ENCODE measurements at places on chromosomes 7 and 10. TPM values are rescaled to one million over a fixed set of nuclear protein-coding genes. Genes with fewer than 3 reads are reported as not detected.

The SYT15B gene
- 0.11 TPM for total RNA-seq

The CAV2 gene
- 0.24 TPM for total RNA-seq

- no peak for DNase-seq
Observed at GRCh38 chr7:50851891-50852290, 69.2 kb upstream of the GRB10 start.

The NANOS1 gene
- total RNA-seq, result 0.11 TPM

The MRLN gene
- 0.38 TPM for total RNA-seq

GRCh38 chr10:32684291-32684690 lies 238.4 kb downstream of the CCDC7 start:
- DNase-seq, result no peak

The SPDYE1 gene
- total RNA-seq, result not detected

The ZNF746 gene
- 24.6 TPM for total RNA-seq

DNA sequence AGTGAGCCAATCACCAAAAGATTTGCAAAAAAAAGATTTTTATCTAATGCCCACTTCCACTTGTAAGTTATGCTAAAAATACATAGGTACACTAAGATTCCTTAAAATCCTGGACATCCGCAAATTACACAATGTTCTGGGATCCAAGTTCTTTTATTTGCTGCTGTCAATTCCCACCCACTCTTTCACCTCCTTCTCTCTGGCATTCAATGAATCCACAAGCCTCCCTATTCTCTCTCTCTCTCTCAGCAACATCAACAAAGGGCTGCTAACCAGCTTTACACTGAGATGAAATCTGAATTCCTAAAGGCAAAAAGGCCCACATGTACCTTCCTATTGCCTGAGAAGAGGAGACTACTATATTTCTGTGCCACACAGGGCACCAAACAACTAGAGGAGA lies 99.9 kb downstream of the ARMH3 start:
- DNase-seq, result no peak

DNA sequence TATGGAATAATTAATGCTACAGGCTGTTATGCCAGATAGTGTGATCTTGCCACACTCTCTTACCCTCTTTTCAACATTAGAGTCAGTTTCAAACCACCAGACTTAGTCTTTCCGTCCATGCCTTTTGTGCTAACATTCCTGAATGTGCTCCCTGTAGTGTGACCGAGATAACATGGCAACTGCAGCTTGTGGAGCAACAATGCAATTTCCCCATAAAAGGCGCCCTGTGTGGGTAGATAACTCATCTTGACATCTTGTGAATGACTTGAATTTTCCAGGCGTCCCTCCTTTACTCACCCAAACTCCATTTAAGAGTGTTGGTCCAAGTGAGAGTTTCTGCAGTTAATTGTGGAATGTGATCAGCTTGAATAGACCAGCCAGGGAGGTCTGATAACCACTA lies 99.6 kb downstream of the DNAH11 start:
- DNase-seq, result no peak
